ENCODE measurements at places on chromosomes 5 and 9.

- no peak for DNase-seq
Measured at GRCh38 chr5:52660621-52661020, 127.1 kb upstream of the ITGA1 start.

DNA sequence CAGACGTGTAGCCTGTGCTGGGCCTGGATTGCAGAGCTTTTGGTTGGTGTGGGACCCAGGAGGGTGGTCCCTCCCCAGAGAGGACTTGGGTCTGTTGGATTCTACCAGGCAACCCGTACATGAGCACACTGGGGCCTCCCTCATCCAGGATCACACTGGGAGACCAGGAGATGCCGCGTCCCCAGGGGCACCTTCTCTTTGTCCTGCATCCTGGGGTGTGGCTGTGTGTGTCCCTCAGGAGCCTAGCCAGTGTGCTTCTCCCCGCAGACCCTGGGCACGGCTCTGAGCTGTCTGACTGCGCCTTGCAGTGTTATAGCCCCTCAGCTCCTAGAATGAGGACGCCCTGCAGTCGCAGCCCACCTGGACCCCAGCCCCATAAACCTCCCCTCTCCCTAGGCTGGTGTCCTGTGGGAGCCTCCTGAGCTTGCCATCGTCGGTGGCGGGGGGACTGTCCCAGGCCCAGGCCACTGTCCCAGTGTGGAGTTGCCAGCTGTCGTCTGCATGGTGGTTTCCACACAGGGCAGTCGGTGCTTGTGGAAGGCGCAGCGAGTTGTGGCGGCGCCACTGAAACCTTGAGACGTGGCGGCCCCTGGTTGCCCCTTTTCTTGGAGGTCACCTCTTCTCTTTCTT, 27.6 kb downstream of the CEP72 start:
- DNase-seq: no peak

DNA sequence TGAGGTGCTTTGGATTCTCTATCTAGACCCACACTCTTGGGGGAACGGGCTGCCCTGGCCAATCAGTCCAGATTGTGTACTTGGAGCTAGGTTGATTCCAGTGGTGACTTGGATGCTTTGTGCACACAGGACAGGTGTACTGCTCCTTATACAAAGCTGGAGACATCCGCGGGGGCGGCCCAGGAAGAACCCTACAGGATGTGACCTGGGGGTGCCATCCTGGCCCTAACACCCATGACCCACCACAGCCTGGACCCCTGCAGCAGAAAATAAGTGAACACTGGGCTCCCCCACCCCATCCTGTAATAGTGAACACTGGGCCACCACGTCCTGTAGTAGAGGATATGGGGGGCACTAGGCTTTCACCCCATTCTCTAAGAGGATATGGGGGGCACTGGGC, 12.1 kb upstream of the PLEKHG4B start:
- no peak for DNase-seq

DNA sequence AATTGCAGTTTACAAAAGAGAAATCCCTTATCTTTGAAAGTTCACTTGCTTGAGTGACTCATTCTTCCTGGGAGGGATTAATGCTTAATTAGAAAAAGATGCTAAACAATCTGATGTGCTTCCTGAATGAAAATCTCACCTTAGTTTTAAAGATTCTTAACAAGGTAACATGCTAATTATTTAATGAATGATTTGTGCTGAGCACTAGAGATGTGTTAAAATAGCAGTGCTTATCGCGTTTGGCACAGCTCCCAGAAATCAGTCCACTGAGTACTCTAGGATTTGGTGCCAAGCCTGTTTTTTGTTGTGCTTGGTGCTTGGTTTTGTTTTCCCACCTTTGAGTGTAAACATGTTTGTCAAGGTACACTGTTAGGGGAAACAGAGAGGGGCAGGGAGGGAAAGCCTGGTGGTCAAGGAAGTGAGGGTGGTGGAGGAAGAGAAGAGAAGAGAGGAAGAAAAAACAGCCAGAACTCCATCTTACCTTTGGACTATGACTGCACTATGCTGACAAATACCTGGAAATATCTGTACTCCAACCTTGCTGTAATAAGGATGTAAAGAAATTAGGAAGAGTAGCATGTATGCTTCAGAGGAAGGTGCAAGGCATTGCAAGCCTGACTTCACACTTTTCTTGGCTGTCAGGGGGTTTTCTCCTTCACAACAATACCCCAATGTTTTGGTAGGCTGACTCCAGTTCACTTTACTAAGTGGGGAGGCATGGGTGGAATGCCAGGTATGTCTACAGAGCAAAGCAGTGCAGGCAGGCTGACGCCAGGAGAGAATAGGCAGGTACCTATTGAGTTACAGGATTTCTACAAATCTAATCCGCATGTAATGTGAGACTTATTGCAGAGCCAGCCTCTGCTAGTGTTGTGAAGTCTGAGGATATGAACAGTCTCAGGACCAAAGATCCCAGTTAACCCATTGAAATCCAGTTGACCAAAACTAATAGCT, 157.2 kb upstream of the ISL1 start:
- DNase-seq: no peak

DNA sequence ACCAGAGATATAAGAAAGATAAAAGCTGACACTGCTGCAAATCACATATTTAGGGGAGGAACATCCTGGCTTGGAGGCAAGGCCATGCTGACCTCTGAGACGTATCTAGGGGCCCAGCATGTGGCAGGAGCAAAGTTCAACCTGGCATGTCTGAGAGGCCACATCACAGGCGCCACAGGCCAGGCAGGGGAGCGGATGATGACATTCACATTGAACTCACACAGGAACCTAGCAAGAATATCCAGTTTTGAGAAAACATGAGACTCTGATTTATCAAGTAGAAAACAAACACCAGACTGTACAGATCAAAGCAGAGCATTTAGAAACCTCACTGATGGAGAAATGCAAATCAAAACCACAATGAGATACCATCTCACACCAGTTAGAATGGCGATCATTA, 64.2 kb upstream of the STK32A start:
- no peak for DNase-seq

DNA sequence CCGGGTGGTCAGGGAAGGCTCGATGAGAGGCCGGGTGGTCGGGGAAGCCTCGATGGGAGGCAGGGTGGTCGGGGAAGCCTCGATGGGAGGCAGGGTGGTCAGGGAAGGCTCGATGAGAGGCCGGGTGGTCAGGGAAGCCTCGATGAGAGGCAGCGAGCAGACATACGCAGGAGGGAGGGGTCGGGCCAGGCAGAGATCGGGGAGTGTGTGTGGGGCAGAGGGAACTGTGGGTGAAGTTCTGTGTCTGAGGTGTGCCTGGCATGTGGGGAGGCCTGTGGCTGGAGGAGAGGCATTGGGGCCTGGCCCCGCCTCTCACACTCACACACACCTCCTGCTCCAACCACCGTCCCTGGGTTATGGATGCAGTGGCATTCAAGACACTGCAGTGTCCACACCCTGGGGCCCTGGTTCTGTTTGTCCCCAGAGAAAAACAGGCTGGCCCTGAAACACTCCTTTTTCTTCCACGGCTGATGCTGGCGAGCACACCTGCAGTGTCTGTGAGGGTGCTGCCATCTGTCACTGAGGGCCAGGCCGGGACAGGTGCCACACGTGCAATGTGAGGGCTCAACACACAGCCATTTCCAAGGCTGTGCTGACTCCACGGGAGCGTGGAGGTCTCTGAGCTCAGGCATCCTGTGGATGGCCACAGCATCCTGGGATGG, 6.5 kb upstream of the PLEKHG4B start:
- no peak for DNase-seq

- DNase-seq: no peak
Measured at GRCh38 chr9:75591972-75592371, 298.5 kb upstream of the PCSK5 start.

GRCh38 chr9:112170968-112171367, 4.1 kb downstream of the SUSD1 start:
- DNase-seq: no peak

DNA sequence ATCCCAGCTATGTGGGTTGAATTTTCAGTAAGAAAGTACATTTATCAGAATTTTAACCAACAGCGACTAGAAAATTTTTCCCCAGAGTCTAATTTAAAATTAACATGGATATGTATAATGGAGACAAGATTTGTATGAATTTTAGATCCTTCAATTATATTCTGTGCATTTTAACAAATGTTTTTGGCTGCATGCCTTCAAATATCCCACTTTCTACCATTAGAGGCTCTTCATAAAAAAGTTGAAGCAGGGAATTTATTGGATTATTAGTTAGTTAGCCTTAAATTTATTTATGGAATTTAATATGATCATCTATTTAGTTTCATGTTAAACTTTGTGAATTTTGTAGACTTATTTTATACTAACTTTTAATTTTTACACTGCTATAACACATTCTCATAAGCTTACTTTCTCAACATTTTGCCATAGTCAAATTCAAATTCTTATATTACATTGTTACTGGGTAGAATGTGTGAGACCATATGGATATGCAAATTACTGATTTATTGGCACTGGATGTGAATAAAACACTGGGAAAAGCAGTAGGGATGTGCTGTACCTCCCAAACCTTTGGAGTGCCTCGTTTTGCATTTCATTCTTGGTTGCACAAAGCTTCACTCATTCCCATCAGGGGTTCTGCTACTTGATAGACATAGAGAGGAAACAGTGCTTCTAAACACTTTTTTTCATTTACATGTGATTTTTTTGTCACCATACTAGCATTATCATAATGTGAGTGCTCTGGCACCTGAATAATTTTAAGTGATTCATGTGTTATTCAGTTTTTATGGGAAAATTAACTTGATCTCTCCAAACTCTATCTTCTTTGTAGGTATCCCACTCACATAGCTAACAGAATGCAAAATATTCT, 491.8 kb upstream of the COX7C start:
- no peak for DNase-seq

GRCh38 chr9:121305269-121305994, 37.5 kb downstream of the GSN start:
- no peak for DNase-seq

- DNase-seq: no peak
Measured at GRCh38 chr5:176481711-176482110, 33.5 kb downstream of the FAF2 start.

- DNase-seq: no peak
Measured at GRCh38 chr9:101706997-101707396, 31.4 kb downstream of the GRIN3A start.

- no peak for DNase-seq
Measured at GRCh38 chr9:133060417-133060841, 1.4 kb upstream of the CEL start.

GRCh38 chr5:68242743-68243142, 27.2 kb downstream of the PIK3R1 start:
- no peak for DNase-seq

DNA sequence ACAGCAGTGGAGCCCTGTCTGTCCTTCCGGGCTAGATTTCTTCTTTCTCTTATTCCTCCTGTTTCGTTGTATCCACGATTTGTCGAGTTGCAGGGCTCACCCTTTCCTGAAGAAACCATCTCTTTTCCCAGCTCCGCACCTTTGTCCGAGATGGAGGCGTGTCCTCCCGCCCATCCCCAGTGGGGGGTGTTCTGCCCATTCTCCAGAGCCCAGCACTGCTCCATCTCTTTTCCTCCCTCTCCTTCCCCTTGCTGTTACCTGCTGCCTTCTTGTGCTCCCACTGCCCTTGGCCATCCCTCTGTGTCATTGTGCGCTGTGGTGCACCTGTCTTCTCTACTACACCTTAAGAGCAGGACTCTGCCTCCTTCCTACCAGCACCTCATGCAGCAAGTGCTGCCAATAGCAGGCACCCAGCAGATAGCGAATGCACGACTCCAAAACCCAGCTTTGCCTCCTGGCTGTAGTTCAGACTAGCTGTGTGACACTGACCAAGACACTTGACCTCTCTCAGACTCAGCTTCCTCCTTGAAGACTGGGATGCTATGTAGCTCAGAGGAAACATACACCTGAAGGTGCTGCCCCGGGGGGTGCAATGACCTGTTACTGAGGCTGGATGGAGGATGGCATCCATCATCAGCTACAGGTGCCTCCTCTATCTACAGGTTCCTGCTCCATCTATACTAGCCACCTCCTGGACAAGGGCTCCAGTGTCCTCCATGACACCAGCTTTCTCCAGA, 8.9 kb downstream of the OR13J1 start:
- DNase-seq: no peak

GRCh38 chr9:86262492-86262891, 3.0 kb upstream of the C9orf153 start:
- no peak for DNase-seq

DNA sequence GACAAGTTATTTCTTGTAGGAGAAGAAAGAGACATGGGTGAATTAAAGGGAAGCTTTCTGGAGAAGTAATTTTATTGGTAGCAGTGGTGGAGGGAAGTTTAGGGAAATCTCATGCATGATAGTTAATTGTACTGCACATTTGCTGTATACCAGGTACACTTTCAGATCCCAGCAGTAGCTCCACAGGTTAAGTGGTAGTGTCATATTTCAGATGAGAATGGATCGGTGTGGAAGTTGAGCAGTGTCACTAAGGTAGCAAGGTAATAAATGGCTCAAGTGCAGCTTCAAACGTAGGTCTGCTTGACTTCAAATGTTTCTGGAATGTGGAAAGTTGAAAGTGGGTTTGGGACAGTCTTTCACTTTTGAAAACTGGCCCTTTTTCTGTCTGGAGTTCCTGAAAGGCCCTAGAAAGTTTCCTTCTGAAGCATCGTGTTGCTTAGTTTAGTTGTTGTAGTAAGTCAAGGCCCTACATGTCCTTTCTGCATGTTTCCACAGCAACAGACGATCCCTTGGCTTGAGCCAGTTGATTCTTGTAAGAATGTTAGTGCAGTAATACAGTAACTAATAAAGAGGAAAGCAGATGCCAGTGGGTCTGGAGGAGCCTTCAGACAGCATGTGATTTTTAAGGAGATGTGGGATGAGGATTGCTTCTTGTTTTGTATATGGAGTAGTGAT, 3.7 kb downstream of the CLTA start:
- DNase-seq: no peak

Data from stimulated activated naive CD8-positive, alpha-beta T cell treated with anti-CD3 and anti-CD28 coated beads, Interleukin-15, Interleukin-2, amounts not matched to agents 100 U/mL and 50 U/mL, for 24 hours (primary cell).